ENCODE measurements at places on chromosomes 1 and 21.

GRCh38 chr1:183484254-183484653 lies 12.0 kb downstream of the SMG7 start:
- no peak for DNase-seq

- DNase-seq = peak; percentile 68
Observed at GRCh38 chr21:41766883-41767605, at the start of gene RIPK4. Gene RIPK4 (minus strand): TSS chr21:41767052. CDS start chr21:41767041, 11 bp downstream.

- DNase-seq = no peak
Observed at GRCh38 chr1:56265216-56265615, 314.1 kb downstream of the PLPP3 start.

DNA sequence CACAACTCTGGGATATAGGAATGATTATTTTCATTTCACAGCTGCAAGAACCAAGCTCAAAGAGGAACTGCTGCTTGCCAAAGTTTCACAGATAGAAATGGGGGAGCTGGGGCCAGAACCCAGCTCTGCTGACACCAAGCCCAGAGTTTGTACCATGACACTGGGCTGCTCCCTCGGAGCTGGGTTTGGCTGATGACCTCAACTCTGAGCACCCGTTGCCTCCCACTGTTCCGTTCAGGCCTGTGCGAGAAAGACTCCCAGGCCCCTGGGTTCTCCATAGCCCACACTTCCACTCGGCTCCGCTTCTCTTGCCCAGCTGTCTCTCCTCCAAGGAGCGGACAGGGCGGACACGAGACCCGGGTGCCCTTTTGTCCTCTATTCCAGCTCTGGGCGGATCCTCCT lies 55.2 kb downstream of the NGF start:
- no peak for DNase-seq

- DNase-seq = no peak
Observed at GRCh38 chr1:222285526-222285925, 262.4 kb downstream of the HHIPL2 start.

DNA sequence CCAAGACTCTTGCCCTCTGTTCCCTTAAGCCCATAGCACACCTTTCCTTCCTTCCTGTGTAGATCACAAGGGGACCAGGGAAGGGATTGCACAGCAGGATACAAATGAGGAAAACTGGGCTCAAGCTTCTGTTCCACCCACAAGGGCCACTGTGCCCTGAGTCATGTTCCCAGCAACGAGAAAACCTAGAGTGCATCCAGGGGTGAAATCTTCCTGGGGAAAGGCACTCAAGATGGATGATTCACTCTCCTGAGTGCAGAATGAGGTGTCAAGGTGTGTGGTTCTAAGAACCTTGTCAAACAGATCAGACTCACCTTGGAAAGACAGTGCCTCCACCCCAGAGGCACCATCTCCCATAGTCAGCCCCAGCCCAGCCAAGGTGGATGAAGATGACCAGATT lies 40.7 kb upstream of the EYA3 start:
- DNase-seq = peak; percentile 48

DNA sequence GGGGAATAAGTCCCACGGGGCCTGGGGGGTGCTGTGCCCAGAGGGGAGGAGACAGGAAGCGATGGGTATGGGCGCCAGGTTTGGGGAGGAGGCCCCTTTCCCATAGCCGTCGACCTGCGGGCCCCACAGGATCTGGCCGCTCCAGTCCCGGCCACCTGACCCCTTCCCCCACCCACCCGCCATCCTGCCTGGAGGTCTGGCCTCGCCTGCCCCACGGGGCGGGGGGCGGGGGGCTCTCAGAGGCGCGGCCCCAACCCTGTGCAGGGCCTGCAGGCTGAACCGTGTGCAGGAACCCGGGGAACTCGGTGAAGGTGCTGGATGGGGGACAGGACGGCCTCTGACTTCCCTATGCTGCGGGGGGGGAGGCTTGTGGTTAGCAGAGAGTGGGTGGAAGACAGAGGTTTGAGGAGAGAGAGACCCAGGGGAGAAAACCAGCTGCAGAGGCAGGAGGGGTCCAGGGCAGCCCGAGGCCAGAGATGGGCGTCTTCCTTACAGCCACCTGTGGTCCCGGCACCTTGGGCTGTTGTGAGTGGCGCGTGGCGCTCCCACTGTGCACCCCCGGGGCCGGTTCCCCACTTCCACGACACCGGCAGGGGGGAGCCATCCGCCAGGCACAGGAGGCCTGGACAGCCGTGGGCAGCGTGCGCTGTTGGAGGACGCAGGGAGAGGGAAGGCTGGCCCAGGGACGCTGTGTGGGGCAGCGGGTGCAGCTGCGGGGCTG lies 2.5 kb upstream of the TNFRSF18 start:
- DNase-seq = no peak

DNA sequence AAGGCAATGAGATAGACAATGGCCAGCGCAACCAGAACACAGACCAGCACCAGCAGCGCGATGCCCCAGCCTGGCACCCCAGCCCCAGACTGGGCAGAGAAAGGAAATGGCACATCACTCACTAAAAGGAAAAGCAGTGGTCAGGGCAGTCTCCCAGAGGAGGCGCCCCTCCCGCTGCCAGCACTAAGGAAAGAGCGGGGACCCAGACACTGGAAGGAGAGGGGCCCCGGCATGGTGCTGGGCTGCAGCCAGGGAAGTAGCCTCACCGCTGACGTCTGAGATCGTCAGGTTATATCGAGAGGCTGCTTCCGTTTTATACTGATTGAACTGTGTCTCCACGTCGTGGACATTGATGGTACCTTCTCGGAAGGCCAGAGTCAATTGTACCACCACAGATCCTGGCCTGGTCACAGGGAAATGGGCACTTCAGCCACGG lies 13.8 kb downstream of the TRIM46 start:
- no peak for DNase-seq

GRCh38 chr1:218846181-218846580 lies 327.5 kb upstream of the LYPLAL1 start:
- DNase-seq = no peak

GRCh38 chr1:94349853-94350252 lies 68.3 kb upstream of the ABCD3 start:
- no peak for DNase-seq

GRCh38 chr21:35697321-35697808 lies 363.0 kb downstream of the SETD4 start:
- DNase-seq = no peak

DNA sequence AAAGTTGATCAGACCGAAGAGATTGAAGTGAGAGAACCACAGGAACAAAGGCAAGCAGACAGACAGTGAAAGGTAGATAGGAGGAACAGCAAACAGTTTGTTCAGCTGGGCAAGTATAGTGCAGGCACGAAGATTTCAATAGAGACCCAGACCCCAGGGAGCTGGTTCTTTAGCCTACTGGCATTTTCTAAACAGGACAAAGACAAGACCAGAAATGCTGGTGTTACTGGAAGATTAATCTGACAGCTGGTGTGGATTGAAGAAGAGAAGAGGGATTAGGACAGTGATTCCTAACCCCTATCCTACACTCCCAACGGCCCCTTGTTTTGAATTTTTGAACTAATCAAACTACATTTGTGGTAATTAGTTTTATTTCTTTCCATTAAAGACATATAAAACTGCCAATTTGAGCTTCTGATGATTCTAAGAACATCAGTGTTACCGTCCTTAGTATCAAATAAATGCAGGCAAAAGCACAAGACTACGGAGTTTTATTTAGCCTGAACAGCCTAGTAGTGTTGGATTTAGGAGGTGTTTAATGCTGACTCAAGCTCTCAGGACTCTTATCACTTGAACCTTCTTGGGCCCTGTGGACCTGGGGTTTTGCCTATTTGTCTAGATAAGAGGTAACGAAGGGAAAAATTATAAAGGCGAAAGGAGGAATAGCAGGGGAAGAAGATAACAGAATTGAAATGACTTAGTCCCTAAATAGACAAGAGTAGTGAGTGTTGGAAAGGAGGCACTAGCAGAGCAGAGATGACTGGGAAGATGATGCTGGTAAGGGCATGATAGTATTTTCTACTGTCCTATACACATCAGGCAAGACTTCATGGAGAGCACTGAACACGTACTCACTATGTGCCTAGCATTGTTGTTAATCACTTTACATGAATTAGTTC lies 2.0 kb downstream of the NPL start:
- no peak for DNase-seq

GRCh38 chr1:156115514-156116374 lies 1.2 kb downstream of the LMNA start:
- DNase-seq = peak; percentile 63

DNA sequence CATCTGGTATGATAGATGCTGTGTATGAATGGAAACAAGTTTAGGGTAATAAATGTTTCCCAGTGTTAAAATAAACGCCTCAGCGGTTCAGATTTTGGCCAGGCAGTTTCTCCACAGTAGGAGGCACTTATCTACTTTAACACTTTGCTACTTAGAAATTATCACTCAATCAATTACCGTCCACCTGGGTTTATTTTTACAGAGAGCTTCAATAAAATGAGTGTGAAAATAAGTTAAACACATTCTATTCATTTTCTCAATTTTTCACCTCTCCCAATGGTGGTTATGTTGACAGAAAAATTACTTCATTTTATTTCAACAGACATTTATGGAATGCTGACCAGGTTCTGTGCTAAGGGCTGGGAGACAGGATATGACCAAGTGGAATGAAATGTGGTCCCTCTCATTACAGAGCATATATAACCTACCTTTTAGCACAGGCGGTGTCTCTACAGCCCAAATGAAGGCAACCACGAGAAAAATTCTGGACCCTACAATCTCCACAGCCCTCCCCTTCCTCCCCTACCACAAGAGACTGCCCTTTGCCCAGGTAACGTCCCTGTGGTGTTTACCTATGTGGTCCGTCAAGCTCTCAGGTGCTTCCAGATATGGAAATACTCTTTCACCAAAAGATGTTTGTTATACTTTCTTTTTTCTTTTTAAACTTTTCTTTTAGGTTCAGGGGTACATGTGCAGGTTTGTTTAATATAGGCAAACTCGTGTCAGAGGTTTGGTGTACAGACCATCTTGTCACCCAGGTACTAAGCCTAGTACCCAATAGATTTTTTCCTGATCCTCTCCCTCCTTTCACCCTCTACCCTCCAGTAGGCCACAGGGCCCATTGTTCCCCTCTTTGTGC lies 105.5 kb downstream of the HLCS start:
- DNase-seq = peak; percentile 73

DNA sequence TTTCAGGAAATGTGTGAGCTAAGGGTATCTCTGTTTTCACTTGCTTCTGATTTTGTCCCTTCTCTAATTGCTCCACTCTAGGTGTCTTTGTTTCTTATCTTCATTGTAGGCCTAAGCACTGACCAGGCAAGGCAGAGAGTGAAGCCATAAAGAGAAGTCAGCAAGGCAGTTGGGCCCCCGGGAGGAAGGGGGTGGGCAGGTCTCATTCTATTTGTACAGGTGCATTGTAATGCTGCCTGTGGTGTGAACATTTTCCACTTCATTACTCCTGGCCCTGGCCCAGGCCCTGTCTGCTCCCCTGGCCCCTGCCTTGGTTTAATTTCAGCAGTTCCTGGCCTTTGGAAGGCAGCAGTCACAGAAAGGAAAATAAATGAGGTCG lies 86.4 kb upstream of the JUN start:
- no peak for DNase-seq

DNA sequence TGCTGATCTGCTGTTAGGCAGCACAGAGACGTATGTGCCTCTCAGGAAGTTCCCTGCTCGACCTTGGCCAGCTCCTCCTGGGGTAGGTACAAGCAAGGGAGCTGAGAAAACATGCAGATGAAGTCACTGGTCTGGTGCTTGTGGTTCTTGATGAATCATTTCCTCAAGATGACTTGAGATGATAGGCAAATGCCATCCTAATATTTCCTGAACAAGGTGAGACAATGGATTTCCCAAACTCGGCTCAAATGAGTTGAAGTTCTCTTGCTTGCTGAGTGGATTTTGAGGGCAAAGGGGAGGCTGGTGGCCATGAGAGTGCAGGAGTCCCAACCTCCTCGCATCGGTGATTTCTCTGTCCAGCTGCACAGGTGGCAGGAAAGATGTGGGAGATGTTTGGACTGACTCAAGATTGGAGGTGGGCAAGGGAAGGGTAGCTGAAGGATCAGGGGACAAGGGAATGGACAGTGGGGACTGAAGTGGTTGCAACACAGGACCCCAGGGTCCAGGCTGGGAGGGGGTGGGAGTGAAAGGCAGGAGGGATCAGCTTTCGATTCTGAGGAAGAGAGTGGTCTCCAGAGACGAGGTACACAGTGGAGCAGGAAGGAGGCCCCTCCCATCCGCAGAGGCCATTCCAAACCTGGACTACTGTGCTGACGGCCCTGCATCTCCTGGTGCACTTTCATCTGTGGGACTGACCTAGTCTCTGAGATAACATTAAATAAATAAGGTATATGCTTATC lies 63.9 kb downstream of the CAPN2 start:
- DNase-seq = peak; percentile 63

GRCh38 chr1:115496904-115497527 lies 144.8 kb upstream of the VANGL1 start:
- DNase-seq = peak; percentile 76

DNA sequence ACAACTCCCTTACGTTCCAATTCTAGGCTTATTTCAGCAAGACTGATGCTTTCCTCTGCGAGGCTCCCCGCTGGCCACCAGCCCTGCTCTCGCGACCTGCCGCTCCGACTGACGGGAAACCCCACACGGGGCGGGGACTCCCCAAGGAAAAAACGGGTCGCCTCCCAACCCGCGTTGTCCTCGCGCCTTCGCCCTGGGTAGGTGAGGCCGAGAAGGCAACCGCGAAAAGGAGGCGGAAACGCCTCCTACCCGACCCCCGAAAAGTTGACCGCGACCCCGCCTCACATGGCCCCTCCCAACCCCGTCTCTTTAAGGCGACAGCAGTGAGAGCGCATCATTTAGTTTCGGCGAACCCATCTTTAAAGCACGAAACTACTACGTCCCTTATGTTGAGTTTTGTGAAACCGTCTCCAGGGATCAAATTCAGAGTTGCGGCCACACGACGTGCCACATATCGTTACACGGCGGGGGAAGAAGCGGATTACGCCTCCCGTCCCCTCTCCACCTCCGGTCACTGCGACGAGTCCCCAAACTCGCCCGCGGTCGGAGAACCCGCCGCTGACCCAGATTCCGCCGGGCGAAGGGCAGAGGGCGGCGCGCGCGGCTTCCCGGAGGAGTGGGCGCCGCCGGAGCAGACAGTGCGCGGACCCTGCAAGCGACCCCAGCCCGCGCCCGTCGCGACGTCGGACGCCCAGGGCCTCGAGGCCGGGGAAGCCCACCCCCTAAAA lies 1.2 kb downstream of the ANP32E start:
- peak; percentile 83 for DNase-seq

GRCh38 chr1:159826441-159827101 lies at the start of gene SLAMF8:
Gene SLAMF8 (plus strand): TSS chr1:159826873. CDS start chr1:159826899, 26 bp downstream.
- DNase-seq = no peak

DNA sequence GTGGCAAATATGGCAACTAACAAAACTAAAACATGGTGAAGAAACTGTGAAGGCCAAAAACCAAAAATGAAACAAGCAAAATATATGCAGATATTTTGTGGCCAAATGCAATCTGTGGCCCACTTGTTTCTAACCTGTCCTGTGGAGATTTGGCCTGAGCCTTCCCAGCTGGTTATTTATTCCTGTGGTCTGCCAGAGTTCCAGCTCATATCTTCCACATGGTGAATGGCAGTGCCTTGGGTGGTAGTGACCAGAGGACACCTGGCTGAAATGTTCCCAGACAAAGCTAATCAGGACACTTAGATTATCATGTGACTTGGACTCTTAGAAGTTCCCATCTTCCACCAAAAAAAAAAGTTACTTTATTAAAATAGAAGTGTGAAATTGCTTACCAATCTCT lies 39.7 kb downstream of the RNASEL start:
- DNase-seq = no peak

GRCh38 chr1:200684015-200684414 lies 14.3 kb upstream of the DDX59 start:
- no peak for DNase-seq

- no peak for DNase-seq
Observed at GRCh38 chr1:34640654-34641401, 114.0 kb upstream of the GJB5 start.

Data from GM03348 (cell line).